ENCODE measurements at places on chromosomes 13 and 19.

DNA sequence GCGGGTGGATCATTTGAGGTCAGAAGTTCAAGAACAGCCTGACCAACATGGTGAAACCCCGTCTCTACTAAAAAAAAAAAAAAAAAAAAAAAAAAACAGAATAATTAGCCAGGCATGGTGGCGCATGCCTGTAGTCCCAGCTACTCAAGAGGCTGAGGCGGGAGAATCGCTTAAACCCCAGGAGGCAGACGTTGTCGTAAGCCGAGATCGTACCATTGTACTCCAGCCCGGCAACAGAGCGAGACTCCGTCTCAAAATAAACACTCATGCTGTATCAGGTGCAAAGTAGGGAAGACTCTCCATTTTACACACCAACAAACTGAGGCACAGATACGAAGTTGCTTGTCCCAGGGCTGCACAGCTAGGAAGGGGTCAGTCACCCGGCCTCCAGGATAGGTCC lies 15.6 kb downstream of the TLE6 start:
- no peak for DNase-seq

- DNase-seq, result peak; percentile 53
These were observed 26.7 kb upstream of the NAPA start for GRCh38 chr19:47541518-47541917.

GRCh38 chr13:88707646-88708045 lies 1036.5 kb downstream of the SLITRK5 start:
- DNase-seq, result no peak

- no peak for DNase-seq
These were observed 234.6 kb upstream of the RFC3 start for GRCh38 chr13:33583398-33583797.

- no peak for DNase-seq
These were observed 83.1 kb downstream of the ALOX5AP start for GRCh38 chr13:30818323-30818960.

DNA sequence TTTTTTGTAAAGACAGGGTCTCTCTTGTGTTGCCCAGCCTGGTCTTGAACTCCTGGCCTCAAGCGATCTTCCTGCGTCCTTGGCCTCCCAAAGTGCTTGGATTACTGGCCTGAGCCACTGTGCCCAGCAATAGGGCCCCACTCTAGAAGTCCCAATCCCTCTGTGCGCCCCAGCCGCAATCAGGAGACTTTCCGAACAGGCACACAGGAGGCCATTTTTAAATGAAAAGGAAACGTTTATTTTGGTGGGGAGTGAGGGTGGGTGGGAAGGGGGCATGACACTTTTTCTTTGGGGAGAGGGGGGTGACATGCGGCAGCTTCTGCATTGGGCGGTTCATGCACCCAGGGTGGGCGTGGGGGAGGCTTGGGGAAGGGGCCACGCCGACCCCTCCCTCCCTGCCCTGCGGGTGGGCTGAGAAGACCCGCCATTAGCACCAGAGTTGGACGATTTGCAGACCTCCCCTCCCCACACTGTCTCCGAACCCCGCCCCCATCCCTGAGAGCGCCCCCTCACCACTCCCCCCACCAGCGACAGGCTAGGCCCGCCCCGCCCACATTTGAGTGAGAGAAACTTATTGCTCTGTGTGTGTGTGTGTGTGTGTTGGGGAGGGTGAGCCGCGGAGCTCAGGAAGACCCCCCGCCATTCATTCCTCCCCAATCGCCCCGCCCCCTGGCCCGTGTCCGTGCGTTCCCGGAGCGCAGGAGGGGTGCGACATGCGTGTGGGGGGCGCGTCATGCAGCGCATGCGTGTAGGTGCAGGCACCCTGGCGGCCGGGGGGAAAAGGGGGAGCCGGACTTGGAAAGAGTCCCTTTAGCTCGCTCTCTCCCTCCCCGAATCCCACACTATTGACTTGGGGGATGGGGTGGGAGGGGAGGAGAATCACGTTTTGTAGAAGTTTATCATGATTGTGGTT lies 17.2 kb downstream of the KCNC3 start:
- DNase-seq, result no peak

DNA sequence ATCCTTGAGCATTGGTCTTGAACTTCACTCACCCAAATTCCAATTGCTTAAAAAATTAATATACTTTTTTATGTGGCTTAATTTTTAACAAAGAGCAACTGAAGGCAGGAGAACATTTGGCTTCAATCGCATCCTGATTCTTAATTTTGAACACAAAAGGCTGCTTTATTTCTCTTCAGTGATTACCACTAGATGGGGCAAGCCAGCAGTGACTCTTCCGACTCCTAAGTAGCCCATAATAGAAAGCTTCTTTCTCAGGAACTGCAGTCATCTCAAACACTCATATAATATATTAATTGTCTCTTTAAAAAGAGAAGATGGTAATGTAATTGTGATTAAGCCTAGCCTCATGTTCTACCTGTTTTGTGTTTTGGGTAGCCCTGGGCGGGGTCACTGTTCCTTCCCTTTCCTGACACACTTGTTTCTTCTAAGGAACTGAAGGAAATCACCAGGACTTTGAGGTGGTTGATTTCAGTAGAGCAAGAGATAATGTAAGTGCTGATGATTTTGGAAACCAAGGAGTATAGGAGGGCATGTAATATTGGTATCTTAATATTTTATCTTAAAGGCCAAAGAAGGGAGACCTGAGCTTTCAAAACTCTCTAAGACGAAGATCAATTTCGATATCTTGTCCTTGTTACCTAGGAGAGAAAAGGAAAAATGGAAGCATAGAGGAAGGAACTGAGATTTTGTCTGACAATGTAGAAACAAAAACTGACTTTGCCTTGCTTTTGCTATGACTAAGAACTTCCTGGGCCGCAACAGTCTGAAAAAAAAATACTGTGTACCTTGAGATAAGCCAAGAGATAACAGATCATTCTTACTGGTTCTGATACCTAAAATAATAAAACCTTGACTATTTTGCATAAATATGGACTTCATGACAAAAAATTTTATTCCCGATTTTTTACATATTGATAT lies 73.1 kb downstream of the TNFSF13B start:
- DNase-seq, result no peak

GRCh38 chr13:21413013-21413412 lies 46.1 kb downstream of the ZDHHC20 start:
- no peak for DNase-seq

- DNase-seq, result no peak
These were observed 81.1 kb downstream of the UFM1 start for GRCh38 chr13:38430796-38431195.

DNA sequence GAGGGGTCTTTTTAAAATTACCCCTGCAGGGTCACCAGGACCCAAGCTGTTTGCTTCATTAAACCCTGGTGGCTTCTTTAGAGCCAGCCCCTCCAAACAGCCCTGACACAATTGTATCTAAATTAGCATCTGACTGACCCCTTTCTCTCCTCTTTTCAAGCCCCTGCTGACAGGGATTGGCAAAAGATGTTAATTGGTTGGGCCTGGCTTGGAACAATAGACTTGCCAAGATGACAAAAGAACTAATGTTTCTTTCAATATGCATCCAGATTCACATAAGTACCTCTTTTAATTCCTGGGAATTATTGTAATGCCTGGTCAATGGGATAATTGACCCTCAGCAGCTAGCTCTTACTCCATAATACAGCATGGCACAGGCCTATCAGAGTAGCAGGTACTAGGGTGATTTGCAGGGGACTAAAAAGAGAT lies 140.8 kb downstream of the SHISA2 start:
- no peak for DNase-seq

- no peak for DNase-seq
These were observed 700.7 kb downstream of the DIAPH3 start for GRCh38 chr13:59463023-59463422.

DNA sequence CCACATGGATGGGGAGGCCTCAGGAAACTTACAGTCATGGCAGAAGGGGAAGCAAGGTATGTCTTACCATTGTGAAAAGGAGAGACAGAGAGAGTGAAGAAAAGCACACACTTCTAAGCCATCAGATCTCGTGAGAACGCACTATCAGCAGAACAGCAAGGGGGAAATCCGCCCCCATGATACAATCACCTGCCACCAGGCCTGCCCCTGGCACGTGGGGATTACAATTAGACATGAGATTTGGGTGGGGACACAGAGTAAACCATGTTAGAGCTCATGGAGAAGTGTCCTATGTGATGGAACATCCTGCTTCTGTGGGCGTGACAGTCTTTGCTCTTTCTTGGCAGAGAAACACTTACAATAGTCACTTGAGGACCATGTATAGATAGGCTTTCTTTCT lies 28.1 kb upstream of the ZNF331 start:
- DNase-seq, result no peak

GRCh38 chr13:84096216-84096615 lies 213.9 kb upstream of the SLITRK1 start:
- no peak for DNase-seq

DNA sequence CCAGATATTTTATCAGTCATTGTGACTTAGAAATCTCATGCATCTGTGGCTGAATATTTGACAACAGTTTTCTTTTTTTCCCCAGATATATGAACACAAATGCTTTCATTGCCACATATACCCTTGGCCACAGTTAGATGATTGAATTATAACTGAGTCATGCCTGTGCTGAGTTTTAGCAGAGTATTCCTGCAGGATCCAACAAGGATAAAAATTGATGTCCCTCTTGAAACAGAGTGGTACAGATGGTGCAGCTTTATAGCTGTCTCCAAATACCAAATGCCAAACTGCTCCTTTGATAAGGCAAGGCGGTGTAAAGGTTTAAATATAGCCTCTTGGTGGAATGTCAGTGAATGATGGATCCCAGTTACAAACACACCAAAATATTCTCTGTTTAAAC lies 428.5 kb downstream of the GPC6 start:
- DNase-seq, result no peak

GRCh38 chr13:111893071-111893606 lies 173.8 kb upstream of the SOX1 start:
- DNase-seq, result no peak

DNA sequence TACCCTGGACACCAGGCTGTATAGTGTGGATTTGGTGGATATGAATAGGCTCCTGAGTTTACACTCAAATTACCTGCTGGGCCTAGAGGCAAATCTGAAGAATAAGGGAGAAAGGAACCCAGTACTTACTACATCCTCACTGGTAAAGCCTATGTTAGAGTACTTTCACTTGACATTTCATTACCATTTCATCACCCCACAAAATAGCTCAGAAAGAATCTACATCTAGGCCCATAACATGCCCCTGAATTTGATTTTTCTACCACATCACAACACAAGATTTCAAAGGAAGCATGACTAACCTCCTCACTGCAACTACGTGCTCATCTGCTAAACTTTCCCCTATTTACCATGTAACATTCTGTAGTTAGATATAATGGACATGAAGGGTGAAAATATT lies 43.3 kb downstream of the VWA8 start:
- no peak for DNase-seq

- no peak for DNase-seq
These were observed 46.0 kb downstream of the RBM26 start for GRCh38 chr13:79360095-79360494.

DNA sequence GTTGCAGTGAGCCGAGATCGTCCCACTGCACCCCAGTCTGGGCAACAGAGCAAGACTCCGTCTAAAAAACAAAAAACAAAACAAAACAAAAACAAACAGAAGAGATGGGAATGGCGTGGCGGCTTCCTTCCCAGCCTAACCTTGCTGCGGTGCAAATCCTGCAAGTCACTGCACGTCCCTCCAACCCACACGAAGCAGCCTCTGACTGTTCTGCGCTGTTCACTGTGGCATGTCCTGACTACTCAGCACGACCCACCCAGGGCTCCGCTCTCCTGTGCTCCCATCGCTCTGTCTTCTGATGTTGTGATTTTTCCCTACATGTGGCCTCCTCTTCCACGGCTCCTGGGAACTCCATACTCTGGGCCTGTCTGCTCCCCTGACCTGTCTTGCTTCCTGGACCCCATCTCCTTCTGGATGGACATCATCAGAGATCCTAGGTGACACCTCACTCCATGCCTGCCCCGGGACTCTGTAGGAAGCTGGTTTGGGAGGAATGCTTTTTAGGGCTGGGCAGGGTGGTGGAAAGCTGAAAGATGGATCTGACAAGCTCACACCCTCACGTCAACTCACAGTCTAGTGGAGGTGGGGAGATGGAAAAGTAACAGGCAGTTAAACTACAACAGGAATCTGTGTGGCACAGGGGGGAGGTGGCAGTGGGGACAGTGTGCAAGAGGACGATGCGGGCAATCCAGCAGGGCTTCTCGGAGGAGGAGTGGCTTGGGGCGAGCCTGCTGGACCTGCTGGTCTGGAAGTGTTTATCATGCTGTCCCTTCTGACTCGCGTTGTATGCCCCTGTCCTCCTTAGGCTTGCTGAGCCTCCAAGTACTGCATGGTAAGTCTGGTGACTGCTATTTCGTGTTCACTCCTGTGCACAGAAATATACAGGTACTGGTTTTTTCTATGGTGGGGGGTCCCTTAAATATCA lies 18.8 kb downstream of the ZSCAN5A start:
- DNase-seq, result no peak

GRCh38 chr19:52749780-52750179 lies 14.9 kb upstream of the ZNF611 start:
- DNase-seq, result no peak

DNA sequence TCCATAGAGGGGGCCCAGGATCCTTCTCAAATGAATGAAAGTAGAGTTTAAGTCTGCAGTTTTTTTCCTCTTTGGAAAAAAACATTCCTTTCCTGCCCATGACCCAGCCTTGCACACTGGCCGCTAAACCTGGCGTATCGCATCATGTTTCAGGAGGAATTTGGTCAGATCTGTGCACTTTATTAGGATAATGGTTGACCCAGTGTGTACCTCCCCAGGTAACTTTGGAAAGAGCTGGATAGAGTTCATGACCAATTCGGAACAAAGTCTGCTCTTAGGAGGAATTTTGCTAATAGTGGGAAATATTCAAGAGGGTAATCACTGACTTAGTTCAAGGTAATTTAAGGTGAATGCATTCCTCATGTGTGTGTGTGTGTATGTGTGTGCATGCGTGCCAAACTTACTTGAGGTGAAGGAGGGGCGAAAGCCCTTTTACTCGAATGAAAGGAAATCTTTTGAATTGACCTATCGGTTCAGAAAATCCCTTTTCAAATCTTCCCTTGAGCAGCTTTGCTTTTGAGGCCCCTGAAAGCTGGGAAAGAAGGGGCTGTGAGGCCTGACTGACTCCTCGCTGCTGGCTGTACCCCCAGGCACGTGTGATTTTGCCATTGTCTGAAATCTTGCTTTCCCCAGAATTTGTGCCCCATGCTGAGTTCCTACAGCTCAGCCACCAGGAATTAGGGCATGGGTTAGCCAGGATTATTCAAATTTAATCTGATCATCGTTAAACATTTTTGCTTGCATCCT lies 46.3 kb downstream of the SIPA1L3 start:
- no peak for DNase-seq

- peak; percentile 92 for DNase-seq
These were observed 5.8 kb upstream of the TPM4 start for GRCh38 chr19:16070366-16070990.

DNA sequence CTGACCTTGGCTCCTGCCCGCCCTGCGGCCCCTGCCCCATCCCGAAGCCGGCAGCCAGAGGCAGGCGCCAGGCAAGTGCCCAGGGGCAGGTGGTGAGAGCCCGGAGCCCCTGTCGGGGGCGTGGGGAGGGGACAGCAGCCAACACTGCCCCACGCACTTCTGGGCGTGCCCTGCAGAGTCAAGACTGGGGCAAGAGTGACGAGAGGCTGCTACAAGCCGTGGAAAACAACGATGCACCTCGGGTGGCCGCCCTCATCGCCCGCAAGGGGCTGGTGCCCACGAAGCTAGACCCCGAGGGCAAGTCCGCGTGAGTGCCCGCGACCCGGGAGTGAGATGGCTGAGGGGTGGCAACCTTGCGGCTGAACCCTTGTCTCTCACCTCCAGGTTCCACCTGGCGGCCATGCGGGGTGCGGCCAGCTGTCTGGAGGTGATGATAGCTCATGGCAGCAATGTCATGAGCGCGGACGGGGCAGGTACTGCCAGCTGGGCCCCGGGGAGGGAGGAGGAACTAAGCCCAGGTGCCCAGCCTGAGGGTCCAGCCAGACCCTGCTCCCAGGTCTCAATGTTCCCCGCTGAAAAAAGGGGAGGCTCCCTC lies 17.3 kb downstream of the ANKRD24 start:
- DNase-seq, result no peak
